ENCODE measurements at places on chromosomes 4 and X. TPM values are rescaled to one million over a fixed set of nuclear protein-coding genes. Genes with fewer than 3 reads are reported as not detected.
A peak's percentile ranks its signal among the peaks of the same experiment; 100 is the strongest.

DNA sequence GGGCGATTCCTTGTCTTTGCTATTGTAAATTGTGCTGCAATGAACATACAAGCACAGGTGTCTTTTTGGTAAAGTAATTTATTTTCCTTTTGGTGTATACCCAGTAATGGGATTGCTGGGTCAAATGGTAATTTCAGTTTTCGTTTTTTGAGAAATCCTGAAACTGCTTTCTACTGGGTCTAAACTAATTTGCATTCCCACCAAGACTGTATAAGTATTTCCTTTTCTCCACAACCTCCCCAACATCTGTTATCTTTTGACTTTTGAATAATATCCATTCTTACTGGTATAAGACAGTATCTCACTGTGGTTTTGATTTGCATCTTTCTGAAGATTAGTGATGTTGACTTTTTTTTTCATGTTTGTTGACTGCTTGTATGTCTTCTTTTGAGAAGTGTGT is 2506.0 kb downstream of the PCDH7 start:
- DNase-seq: no peak

CPZ gene
- total RNA-seq: 3.1 TPM

- DNase-seq: peak; percentile 52
These were observed 1607.9 kb upstream of the TENM3 start for GRCh38 chr4:180635281-180635680.

- no peak for DNase-seq
These were observed 972.7 kb upstream of the AGA start for GRCh38 chr4:178414881-178415446.

RPL34 gene
- 766 TPM for total RNA-seq

SEPTIN11 gene
- 73.5 TPM for total RNA-seq

IL9R gene
- total RNA-seq: 0.14 TPM

FATE1 gene
- not detected for total RNA-seq

DNA sequence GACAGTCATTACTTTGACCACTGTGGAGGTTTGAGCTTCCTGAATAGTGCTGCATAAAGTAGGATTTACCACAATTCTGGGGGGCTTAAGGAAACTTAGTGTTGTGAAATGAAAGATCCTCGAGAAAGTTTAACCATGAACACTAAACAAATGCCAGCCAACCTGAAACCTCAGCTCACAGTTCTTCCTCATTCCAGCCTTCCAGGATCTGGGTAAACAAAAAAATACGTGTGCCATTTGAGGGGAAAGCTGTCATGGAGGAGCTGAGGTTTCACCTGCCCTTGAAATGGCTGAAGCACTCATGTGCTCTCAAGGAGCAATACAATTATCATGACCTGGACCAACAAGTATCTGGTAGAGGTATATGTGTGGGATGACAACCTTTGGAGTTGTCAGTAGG is 142.7 kb downstream of the NPNT start:
- no peak for DNase-seq

FSTL5 gene
- 30.1 TPM for total RNA-seq

L1CAM gene
- total RNA-seq: 94.0 TPM

- DNase-seq: peak; percentile 68
These were observed 36.3 kb downstream of the IL21 start for GRCh38 chr4:122584519-122584918.

WDR44 gene
- 6.2 TPM for total RNA-seq

SAP30 gene
- total RNA-seq: 80.4 TPM

GRCh38 chrX:12162420-12162819 is 24.1 kb downstream of the FRMPD4 start:
- DNase-seq: peak; percentile 55

DNA sequence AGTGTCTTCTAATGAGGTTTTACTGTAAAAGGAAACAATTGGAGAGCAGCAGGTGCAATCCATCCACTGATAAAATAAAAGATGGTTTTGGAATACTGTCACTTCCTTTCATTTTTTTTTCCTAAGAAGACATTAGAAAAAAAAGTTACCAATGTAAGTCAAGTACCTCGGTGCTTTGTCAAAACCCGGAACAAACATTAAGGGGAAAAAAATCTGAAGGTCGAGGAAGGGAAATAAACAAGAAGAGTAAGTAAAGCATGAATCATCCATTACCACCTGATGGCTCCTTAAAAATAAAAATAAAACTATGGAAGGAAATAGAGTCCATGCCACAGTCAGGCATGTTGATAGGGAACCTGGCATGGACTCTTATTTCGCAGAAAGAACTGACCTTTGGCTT is 15.3 kb upstream of the XPNPEP2 start:
- no peak for DNase-seq

DNA sequence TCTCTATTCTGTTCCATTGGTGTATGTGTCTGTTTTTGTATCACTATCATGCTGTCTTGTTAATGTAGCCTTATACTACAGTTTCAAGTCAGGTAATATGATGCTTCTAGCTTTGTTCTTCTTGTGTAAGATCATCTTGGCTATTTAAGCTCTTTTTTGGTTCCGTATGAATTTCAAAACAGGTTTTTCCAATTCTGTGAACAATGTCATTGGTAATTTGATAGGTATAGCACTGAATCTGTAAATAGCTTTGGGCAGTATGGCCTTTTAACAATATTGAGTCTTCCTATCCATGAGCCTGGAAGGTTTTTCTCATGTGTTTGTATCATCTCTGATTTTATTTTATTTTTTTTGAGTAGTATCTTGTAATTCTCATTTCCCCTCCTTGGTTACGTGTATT is 94.3 kb downstream of the ANAPC10 start:
- DNase-seq: no peak

DNA sequence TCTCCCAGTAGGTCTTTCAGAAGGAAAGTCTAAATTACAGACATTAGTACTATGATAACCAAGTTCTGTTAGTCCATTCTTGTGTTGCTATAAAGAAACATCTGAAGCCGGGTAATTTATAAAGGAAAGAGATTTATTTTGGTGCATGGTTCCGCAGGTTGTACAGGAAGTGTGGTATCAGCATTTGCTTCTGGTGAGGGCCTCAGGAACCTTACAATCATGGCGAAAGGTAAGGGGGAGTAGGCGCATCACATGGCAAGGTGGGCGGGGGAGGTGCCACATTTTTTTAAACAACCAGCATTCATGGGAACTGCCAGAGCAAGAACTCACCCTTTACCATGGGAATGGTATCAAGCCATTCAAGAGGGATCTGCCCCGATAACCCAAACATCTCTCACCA is 26.2 kb upstream of the USP46 start:
- no peak for DNase-seq

- no peak for DNase-seq
These were observed 37.4 kb upstream of the GRPEL1 start for GRCh38 chr4:7105276-7105675.

DNA sequence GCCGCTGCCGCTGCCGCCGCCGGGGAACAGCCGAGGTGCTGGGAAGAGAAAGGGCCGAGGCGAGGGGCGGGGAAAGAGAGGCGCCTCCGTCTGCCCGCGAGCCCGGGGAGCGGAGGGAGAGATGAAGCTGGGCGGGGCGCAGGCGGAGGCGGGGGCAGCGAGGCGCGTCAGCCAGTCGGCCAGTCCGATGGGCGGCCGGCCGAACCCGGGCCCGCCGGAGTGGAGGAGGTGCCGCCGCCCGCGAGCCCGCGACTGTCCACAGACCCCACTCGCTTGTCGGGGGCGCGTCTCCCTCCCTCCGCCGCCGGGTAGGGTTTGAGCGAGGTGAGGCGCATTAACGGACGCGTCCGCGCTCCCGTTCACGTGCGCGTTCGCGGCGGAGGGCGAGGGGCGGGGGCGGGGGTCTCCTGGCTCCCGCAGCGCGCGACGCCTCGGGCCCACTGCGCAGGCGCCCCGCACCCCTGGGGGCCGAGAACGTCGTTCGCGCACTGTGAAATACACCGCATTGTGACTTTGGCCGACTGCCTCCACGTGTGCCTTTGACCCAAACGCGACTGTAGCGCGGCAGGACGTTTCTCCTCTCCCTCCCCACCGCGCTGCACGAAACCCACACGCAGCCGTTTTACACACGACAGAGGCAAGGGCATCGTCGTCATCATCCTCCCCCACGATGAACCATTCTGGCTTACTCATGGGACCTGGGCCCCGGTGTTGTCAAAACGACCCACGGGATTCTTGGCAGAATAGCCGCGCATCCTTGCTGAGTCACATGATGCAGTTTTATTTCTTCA is at the start of gene NUDT11:
NUDT11 (minus strand) TSS at position 92 of the 791 bp plus-strand sequence. CDS start 148 bp downstream, outside the sequence.
- DNase-seq: no peak

- DNase-seq: no peak
These were observed 32.5 kb upstream of the FAM156A start for GRCh38 chrX:52990848-52991247.

GRCh38 chrX:132001127-132001526 is 22.0 kb upstream of the STK26 start:
- no peak for DNase-seq

- DNase-seq: no peak
These were observed 287.1 kb upstream of the ADGRL3 start for GRCh38 chr4:60913002-60913401.

GRCh38 chr4:791252-791897 is 34.6 kb downstream of the CPLX1 start:
- no peak for DNase-seq

DNA sequence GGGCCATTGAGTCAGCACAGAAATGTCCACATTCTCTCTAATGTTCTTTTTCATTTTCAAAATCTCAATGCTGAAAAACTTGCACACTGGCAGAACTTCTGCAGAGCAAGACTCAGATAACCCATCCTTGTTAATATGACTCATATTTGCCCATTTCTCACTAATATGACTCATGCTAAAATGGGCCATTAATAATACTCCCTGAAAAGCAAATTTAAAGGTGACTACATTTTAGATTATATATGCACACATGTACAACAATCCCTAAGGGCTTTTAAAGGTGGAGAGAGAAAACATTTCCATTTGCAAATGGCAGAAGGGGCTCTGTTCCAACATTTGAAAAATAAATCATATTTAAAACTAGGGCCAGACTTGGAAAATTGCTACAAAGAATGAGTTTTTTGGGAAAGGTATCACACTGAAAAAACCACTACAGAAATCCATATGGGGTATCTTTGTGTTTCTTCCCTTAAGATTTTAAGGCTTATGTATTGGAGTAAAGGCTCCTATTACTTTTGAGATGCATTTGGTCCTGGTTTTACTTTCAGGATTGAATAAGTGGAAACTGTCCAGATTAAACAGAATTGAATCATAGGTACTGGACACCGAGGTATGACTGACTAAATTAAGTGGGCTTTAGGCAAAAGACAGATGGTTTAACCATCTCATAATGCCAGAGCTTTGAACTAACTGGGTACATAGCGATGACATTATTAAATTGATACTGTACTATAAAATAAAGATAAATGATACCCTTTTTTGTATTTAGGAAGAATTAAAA is 30.0 kb downstream of the TLR2 start:
- DNase-seq: peak; percentile 46

- no peak for DNase-seq
These were observed 653 bp downstream of the PLA2G12A start for GRCh38 chr4:109729117-109729717.

GRCh38 chr4:148141501-148141900 is 300.7 kb downstream of the NR3C2 start:
- no peak for DNase-seq

DNA sequence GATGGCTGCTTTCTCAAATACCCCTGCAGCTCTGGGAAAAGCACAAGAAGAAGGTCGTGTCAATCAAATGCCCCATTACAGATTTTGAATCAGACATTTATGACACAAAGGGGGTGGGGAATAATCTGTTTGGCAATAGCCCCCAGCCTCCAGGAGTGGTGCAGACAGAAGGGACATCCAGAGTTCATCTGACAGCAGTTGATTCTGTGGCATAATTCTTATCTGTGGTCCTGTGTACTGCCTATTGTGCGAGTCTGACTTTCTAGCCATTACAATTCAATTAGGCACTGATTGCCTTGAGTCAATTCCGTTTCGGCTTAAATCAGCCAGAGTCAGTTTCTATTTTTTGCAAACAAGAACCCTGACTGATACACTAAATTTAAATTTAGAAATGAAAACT is 28.6 kb upstream of the DCLK2 start:
- no peak for DNase-seq

- DNase-seq: no peak
These were observed 595.1 kb downstream of the RAB28 start for GRCh38 chr4:12889054-12889453.

CBR4 gene
- total RNA-seq: 26.9 TPM

PPP2R2C gene
- total RNA-seq: 10.6 TPM

HSFX2 gene
- not detected for total RNA-seq

- DNase-seq: no peak
These were observed 6.2 kb upstream of the GABRA4 start for GRCh38 chr4:46999566-46999965.

GRCh38 chrX:66142351-66142750 is 21.7 kb upstream of the HEPH start:
- DNase-seq: no peak

DNA sequence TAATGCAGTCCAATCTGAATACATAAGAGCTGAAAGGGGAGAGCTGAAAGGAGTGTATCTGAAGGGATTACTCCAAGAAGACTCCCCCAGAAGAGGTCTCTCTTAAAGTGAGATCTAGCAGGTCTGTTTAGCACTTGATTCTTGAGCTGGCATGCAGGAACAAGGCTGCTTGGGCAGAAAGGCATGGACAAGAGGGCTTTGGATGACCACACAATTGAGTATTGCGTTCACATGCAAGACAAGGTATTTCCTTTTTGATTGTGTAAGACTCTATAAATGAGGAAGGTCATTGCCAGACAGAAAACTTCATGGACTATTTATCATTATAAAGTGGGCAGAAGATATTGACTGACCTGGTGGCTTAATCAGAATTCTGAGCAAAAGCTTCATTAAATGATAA is 145.5 kb upstream of the AFF2 start:
- no peak for DNase-seq

DNA sequence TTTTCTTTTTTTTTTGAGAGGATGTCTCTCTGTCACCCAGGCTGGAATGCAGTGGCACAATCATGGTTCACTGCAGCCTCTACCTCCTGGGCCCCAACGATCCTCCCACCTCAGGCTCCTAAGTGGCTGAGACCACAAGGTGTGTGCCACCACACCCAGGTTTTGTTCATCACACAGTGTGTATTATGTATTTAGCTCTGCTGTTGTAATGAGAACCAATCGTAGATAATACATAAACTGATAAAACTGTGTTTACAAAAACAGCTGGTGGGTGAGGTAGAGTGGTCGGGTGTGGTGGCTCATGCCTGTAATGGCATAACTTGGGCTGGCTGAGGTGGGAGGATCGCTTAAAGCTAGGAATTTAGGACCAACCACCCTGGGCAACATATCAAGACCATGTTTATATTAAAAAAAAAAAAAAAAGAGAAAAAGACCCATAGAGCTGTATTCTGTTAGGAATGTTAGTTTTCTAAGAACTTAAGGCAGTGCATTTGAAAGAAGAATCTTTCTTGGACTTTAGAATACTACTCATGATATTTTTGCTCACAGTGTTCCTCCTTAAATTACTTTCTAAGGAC is 34.9 kb downstream of the POLR2B start:
- DNase-seq: no peak

- DNase-seq: no peak
These were observed 10.9 kb upstream of the GRPR start for GRCh38 chrX:16112428-16112827.

CXCL3 gene
- total RNA-seq: not detected

DNA sequence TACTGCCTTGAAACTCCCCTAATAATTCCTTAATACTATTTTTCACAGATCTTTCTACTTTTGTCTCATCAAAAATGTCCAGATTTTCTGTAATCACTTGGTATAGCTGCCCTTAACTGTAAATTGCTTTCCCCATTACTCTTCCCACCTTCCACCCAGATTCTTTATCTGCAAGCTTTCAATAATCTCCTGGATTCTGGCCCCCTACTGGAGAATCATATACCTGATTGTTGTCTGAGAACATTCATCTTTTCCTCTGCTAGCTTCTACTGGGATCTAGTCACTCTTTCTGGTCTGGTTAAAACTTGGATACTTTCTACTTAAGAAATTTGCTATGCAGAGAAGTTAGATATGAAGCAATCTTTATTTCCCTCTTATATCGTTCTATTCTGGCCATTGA is 552.6 kb downstream of the PCDH19 start:
- DNase-seq: no peak

All from A172 (cell line).